Nucleus accumbens (tissue), 56 donors: ENCODE measurements at places on chromosomes 1 and 21.

DNA sequence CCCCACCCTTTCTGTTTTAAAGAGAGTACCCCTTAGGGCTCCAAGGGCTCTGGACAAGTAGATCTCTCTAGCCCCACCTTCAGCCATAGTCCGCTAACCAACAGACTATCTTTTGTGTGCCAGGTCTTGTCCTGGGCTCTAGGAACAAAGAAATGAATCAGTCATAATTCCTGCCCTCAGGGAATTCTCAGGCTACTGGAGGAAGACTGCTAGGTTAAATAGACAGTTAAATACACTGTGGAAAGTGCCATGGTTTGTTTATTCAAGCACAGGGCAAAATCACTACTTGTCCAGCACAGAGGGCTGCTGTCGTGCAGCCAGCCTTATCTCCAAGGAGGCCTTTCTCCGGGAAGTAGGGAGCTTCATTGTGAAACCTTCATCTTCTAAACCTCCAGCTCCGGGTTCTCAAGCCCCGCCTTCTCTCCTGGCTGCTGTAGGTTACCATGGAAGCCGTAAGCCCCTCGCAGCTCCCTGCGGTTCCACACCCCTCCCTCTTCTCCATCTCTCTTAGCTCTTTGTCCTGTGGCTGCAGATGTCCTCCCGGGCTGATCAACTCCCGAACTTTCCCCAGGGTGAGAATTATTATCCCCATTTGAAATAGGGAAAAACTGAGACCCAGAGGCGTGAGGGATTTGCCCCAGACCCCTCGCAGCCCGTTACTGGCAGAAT is 29.8 kb downstream of the SHISAL2A start:
- DNase-seq: no peak

GRCh38 chr1:172960019-172960418 is 90.7 kb downstream of the TNFSF18 start:
- DNase-seq: no peak

GRCh38 chr1:97158691-97159096 is 437.1 kb downstream of the PTBP2 start:
- no peak for DNase-seq

GRCh38 chr1:60936163-60936562 is 146.2 kb upstream of the NFIA start:
- no peak for DNase-seq

GRCh38 chr1:116289193-116289592 is 83.9 kb upstream of the ATP1A1 start:
- no peak for DNase-seq

- no peak for DNase-seq
Observed at GRCh38 chr1:8011016-8011415, 15.1 kb downstream of the ERRFI1 start.

DNA sequence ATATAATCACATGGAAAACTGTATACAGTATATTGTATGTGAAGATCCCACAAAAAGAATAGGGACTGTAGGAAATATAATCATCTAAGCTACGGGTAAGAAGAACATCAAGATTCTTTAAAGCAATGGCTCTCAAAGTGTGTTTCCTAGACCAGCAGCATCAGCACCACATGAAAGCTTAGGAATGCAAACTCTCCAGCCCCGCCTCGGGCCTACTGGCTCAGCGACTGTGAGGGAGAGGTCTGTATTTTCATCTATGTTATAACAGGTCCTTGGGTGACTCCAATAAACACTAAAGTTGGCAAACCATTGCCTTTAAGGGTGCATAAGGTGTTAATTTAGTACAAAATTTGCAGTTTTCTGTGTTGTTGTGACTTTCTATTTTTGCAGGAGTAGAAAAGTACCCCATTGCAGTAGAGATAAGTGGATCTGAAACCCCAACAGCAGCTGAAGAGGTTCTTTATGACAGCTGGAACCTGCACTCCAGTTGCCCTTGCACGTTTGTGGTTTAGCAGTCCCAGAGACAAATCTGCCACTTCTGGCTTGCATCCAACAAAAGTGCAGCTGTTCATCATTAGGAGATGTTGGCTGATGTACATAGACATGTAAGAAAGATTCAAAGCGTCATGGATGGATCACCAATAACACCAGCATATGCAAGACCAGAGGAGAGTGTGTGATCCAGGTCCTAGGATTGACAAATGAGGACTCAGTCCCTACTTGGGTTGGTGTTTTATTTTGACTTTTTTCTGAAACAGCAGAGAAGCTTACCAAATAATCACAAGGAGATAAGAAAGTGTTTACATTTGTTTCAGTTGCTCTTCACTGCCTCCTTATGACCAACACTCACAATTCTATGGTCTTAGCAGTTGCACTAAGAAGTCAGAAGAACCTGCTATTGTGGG is 15.9 kb upstream of the IFNAR1 start:
- DNase-seq: no peak

- peak; percentile 40 for DNase-seq
Observed at GRCh38 chr1:109113590-109114341, at the start of gene ELAPOR1. Gene ELAPOR1 (plus strand): TSS chr1:109114115. CDS start chr1:109114184, 69 bp downstream.

DNA sequence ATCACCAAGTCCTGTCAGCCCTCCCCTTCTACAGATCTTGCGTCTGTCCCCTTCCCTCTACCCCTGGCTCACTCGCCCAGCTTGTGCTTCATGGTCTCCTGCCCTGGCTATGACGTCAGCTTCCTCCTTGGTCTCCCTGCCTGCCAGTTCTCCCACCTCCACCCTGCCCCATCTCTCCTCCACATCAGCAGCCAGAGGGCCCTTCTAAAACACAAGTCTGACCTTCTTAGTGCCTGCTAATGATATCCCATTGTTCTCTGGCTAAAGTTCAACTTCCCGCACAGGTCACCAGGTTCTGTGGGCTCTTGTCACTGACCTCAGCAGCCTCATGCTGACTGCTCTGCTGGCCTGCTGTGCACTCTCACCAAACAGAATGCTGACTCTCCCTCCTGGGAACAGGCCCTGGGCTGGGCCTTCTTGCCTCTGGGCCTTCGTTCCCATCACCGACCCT is 24.7 kb upstream of the MYCL start:
- no peak for DNase-seq

DNA sequence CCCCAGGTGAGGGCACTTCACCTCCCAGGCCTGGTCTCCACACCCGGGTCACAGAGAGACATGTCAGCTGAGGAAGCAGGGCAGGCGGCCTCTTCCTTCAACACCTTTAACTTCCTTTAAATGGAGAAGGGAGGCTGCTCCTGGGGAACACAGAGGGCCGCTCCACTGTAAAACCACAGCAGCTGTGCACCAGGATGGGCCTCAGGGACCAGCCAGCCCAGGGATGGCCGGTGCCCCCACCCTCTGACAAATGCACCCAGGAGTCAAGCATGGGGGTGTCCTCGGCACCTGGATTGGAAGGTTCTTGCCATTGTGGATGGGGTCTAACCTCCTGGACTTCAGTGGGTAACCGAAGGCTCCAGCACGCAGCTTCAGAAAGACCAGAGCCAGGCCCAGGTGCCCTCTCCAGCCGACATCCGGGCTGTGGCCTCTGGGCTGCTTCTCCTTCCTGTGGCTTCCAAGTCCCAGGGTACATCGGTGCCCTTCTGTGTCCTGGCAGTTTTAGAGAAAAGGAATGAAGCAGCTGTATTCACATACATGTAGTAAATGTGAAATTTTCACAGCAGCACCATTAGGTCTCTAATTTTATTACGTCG is 121.7 kb upstream of the COL6A1 start:
- DNase-seq: no peak

DNA sequence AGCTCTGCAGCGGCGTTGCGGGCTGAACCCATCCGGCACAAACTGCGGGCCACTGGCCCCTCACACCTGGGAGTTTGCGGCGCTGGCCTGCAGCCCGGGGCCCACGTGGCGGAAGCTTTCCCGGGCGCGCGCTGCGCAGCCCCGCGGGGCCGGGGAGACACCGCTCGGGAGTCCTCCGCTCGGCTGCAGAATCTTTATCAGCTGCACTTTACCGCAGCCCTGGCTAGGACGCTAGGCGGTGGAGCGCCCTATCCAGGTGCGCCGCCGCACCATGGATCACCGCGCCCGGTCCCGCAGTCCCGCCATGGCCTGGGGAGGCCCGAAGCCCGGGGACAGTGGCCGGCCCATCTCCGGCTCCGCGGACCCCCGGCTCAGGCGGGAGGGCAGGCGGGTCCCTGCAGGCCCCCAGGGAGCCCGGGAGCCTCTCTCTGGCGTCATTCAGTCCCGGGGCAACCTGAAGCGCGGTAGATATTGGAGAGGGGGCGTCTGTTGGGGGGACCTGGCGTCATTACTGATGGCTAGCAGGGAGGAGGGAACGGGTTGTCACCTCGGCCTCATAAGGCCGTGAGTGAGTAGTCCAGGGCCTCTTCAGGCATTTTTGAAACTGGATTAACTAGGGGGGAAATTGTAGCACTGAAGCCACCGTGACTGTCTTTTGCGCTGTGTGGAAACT is 5.7 kb upstream of the OLIG2 start:
- no peak for DNase-seq

DNA sequence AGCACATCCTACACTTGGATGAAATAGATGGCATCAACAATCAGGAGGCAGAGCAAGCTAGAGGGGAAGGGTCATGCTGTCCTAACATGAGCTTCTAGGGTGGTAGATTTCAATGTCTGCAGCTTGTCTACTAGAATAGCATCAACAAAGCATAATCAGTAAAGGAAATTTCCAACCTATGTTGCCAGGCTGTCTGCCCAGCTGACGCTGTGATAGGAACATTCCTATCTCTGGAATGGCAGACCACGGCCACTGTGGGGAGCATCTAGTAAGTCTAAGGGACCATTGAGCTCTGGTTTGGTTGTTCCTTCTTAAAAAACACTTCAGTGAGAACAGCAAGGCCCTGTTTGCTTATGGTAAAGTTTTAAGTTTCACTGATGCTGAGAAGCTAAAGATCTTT is 206.8 kb downstream of the PAPPA2 start:
- DNase-seq: no peak

DNA sequence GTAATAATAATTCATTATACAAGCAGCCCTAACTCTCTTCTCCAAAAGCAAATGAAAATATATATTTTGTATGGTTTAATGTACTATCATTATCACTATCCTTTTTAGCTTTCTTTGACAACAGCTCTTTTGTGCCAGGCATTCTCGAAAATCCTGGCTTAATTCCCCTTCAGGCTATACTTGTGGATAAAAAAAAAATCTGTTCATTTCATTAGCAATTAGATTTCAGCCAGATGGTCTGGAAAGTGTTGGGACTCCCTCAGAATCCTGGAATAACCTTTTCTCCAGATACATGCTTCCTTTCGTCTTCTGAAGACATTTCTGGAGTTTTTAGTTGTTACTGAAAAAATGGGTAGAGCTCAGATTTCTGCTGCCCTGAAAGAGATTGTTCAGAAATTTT is 83.4 kb upstream of the PLPPR4 start:
- DNase-seq: no peak

- no peak for DNase-seq
Observed at GRCh38 chr1:35202048-35202719, 9.2 kb upstream of the SFPQ start.

DNA sequence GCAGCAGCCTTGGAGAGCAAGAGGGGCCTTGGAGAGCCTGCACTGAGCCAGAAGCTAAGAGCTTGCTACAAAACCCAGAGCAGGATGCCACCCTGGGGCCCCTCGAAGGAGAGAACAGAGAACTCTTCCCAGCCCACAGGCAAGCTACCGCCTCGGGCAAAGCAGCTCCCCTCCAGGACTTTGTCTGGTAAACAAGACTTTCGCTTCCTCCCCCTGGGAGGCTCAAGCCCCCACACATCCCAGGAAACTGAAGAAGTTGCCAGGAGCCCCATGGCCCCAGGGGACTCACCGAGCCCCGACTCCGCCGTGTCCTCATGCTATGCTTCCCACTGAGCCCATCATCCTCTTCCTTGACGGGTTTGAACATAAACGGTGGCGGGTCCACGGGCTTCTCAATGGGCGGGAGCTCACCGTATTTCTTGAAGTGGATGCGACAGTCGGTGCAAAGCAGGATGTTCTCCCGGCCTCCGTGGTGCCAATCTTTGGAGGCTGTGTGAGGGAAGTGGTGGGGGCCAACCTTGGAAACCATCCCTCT is 45.9 kb downstream of the SLC45A1 start:
- no peak for DNase-seq

GRCh38 chr1:58981392-58981791 is 197.5 kb upstream of the JUN start:
- DNase-seq: no peak

GRCh38 chr1:186948535-186948934 is 119.8 kb downstream of the PLA2G4A start:
- no peak for DNase-seq

DNA sequence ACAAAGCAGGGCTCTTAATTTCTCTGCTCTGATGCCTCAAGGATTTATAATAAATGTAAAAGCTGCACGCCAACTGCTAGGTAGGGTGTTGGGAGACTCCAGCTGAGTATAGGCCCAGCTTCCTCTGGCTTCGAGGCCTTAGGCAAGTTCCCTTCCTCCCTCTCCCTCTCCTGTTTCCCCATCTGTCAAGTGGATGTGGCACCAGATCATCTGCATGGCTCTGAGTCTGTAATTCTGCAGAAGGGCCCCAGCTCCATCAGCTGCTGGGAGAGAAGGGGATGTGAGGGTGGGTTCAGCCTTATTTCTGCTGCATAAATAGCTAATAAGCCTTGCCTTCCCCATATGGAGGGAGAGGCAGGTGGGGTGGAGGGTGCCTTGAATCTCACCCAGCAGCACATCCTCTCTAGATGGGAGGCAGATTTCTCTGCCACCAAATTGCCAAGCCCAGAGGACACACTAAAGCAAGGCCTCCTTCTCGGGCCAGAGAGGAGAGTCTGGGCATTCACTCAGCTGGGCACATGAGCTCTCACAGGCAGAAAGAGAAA is 3.8 kb downstream of the TRIM62 start:
- no peak for DNase-seq

- no peak for DNase-seq
Observed at GRCh38 chr1:233491953-233492620, 121.8 kb upstream of the KCNK1 start.

GRCh38 chr1:154706851-154707250 is 98.9 kb upstream of the ADAR start:
- DNase-seq: no peak

- no peak for DNase-seq
Observed at GRCh38 chr1:111101854-111102642, 37.8 kb downstream of the DRAM2 start.

GRCh38 chr1:150235294-150235851 is 539 bp downstream of the ANP32E start:
- DNase-seq: no peak

DNA sequence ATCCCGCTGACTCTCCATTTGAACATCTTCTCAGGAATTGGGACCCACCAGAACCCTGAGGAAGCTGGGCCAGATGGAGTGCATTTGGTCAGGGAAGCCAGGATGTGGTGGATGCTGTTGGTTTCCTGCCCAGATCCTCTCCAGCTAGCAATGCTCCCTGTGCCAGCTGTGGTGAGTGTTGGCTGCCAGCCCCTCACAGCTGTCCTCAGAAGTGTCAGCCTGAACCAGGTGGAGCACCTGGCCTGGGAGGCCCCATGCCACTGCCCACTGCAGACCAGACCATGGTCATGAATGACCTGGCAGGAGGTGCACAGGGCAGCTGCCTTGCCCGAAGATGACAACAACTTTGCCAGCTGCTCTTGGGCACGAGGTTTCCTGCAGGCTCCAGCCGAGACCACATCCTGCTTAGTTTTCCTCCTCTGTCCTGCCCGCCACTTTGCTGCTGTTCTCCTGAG is 54.4 kb downstream of the PRSS38 start:
- DNase-seq: no peak
